ENCODE measurements at places on chromosomes 4 and X.

DNA sequence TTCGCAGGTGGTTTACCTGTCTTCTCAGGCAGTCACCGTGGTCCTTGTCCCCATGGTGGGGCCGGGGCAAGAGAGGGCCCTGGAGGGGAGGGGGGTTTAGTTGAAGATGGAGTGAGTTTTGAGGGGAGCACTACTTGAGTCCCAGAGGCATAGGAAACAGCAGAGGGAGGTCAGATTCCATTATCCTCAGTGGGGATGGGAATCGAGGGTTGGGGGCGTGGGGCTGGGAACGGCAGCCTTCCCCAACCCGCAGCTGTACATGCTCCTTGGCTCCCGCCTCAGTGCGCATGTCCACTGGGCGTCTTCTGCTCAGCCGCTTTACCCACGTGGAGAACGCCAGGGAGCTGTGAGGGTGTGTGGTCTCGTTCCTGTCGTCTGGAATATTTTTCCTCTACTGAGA, at the start of gene GAGE10:
TSS of gene GAGE10 (plus strand) at position 301 of the 400 bp plus-strand sequence. CDS start 1,214 bp downstream, outside the sequence.
- DNase-seq, result no peak

DNA sequence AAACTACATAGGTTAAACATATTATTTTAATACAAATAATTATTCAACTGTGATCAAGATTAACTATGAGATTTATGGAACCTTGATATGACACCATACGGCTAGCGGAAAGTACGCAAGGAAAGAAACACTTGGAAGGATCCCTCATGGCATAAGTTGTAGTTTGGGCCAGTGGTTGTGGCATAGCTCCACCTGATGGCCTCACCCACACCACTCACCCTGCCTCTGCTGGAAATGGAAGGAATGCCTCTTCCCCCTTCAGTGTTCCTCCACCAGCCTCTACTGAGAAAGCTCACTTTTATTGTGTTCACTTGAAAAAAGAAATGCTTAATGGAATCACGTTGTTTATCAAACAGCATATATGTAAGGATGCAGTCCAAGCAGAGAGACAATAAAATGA, 86.4 kb downstream of the BMP15 start:
- no peak for DNase-seq

- DNase-seq, result no peak
These were observed 70.1 kb upstream of the ENPP6 start for GRCh38 chr4:184287697-184288255.

GRCh38 chr4:144969821-144970220, 128.2 kb downstream of the ANAPC10 start:
- no peak for DNase-seq

GRCh38 chrX:2320089-2320488, 180.7 kb downstream of the DHRSX start:
- no peak for DNase-seq

DNA sequence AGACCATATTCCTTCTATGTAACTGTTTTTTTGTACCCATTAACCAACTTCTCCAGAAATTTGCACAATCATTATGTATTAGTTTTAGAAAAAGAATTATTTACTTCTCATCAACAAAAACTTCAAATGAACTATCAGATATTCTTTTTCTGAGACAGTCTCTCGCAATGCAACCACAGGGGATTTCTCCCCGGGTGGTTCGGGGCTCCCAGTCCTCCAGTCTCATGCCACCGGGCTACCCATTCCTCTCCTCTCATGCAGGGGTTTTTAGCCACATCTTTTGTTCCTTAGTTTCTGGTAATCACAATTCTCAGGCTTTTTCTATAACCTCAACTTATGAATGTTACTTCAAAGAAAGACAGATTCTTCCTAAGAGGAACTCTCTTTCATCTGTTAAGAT, 46.6 kb upstream of the CLNK start:
- DNase-seq, result no peak

GRCh38 chr4:139299536-139299935, 1.8 kb upstream of the NAA15 start:
- no peak for DNase-seq

GRCh38 chr4:13493793-13494192, 9.7 kb upstream of the RAB28 start:
- no peak for DNase-seq

Measured in GM13977 (cell line).